HTR-8/SVneo (cell line): ENCODE measurements at places on chromosomes 1 and 21.

DNA sequence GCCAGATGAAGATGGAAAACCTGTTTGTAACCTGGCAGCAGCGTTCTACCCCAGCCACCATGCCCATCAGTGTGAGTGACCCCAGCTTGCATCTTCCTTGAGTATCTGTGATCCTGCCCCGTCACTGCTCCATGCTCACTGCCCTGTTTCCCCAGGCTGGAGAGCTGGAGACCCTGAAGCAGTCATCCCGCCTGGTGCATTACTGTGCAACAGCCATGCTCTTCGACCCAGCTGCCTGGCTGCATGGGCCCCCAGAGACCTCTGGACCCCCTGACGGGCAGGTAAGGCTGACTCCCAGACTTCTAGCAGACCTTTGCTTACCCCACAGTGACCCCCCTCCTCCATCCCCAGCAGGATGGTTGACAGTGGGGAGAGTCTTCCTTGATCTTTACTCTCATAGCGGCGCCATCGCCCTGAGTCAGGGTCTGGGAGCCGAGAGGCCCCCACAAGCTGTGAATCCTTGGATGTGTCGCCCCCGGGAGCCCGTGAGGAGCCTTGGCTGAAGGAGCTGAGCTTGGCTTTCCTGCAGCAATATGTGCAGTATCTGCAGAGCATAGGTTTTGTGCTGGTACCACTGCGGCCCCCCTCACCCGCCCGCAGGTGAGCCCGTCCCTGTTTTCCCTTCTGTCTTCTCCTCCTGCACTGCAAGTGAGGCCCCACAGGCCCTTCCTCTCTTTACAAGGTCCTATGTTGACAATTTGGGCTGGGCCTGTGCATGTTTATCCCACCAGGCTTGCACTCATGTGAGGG is 10.4 kb downstream of the HYI start:
- no peak for DNase-seq

- DNase-seq = peak; percentile 82
Observed at GRCh38 chr1:23691499-23692307, at the start of gene RPL11. Gene RPL11 (plus strand): TSS chr1:23691806. CDS start chr1:23691824, 18 bp downstream.

DNA sequence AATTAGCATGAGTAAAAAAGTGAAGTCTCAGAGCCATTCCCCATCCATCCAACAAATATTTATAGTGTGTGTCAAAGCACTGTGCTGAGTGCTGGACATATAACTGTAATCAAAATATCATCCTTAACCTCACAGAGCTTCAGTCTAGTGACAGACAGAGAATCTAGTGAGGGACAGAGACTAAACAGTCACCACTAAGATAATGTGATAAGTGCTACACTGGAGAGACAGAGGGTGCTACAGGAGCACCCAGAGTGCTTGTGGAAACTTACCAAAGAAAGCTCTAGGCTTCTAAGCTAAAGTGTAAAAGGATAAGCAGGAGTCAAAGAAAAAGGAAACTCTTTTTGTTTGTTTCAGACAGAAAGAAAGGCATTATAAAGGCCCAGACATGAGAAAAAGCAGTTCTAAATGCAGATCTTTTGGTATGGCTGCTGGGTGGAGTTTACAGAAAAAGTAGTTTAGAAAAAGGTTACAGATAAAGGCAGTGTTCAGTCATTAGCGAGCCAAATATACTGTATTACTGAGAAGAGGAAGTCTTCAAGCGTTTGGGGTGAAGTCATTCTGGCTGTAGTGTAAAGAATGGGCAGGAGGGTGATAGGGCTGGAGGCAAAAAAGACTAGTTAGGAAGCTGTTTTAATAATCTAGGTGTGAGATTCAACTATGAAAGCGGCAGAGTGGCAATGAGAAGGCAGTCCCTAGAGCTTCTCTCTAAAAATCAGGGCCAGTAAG is 83.8 kb downstream of the SCMH1 start:
- no peak for DNase-seq

GRCh38 chr1:117284399-117285215 is 73.9 kb upstream of the VTCN1 start:
- peak; percentile 44 for DNase-seq

DNA sequence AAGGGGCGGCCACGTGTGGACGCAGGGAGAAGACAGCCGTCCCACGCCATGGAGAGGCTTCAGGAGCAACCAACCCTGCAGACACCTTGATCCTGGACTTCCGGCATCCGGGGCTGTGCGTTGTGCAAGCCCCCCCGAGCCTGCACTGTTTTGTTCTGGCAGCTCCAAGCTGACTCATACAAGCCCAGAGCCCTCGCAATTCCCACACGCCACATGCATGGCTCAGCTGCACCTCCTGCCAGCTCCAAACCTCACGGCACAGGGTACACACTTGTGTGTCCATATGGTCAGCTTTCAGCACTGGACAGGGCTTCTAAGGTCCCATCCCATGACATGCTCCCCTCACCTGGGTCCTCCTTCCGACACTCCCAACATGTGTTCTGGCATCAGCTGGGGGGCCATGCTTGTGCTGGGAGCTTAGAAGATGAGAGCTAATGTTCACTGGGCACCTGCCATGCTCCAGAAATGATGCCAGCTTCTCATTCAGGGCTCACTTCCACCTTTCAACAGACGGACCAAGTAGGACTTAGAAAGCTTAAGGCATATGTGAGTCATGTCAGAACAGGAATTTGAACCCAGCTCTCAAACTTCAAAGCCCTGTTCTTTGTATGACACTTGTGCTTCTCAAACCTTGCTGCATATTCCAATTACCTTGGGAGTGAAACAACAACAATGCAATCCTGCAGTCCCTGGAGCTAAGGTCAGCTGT is 137.3 kb downstream of the PGBD5 start:
- DNase-seq = no peak

GRCh38 chr1:7527733-7528045 is 243.4 kb upstream of the VAMP3 start:
- no peak for DNase-seq

DNA sequence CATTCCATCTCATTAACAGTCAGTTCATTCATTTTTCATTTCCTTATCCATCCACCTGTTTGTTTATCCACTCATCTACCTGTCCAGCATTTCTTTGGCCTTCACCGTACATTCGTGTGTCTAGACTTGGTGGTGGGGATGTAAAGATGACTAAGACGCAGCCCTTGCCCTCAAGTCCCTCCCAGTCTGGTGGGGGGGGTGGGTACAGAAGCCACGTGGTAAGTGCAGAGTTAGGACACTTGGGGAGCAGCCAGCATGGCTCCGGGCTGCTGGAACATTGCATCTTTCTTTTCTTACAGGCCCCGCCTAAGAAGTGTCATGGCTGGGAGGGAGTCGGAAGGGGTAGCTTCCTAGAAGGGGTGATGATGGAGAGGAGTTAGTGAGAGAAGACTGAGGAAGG is 17.2 kb downstream of the KIF26B start:
- no peak for DNase-seq

DNA sequence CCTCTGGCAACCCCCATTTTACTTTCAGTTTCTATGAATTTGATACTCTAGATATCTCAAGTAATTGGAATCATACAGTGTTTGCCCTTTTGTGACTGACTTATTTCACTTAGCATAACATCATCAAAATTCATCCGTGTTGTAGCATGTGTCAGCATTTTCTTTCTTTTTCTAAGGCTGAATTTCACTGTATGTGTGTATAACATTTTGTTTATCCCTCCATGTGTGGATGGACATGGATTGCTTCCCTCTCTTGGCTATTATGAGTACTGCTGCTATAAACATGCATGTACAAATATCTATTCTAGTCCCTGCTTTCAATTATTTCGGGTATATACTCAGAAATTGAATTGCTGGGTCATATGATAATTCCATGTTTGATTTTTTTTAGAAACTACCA is 97.3 kb downstream of the MAP3K21 start:
- DNase-seq = no peak

DNA sequence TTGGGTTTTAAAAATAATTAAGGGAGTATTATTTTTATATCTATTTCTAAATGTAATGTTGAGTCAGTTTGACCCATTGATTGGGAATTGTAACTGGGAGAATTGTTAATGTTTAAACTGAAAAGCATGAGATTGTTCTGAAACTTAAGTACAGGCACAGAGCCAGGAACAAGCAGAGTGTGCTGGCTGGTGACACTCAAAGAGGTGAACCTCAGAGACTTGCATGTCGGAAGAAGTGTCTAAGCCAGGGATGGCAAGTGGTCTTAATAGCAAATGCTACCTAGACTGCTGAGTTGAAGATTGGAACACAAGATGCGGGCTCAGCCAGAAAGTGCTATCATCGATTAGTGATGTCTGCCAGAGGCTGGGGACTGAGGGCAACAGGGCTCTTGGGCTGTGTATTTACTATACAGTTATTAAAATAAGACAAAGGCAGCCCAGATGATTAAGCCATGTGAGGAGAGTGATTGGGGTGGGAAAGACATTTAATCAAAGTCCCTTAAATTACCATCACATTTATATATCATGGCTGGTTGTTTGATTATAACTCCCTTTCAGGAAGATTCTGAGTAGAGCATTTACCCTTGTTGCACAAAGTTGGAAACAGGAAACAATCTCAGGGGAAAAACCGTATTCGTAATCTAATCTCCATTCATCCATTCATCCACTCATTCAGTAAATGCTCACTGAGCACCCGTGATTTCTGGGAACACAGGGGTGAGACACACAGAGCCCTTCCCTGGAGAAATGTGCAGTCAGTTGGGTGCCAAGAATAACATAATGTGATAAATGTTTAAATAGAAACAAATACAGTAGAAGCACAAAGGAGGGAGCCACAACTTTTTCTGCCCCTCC is 42.8 kb downstream of the C8A start:
- no peak for DNase-seq

GRCh38 chr1:183198463-183198862 is 12.4 kb downstream of the LAMC2 start:
- DNase-seq = peak; percentile 25

DNA sequence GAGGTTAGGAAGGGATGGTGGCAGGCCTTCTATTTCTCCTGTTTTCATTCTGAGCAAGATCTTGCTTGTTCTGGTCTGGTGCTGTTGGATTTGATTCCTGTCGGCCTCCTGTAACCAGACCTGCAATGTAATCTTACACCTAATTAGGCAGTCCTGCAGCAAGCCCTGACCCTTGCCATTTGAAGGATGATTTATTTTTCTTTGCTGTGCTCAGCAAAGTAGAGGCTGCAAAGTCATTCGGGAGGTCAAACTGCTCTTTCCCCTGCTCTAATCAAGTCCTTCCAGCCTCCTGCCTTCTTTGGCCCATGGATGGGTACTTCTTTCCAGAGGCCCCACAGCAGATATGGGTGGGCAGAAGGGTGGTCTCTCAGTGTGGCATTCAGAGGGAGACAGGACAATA is 417.7 kb upstream of the USP24 start:
- DNase-seq = no peak

DNA sequence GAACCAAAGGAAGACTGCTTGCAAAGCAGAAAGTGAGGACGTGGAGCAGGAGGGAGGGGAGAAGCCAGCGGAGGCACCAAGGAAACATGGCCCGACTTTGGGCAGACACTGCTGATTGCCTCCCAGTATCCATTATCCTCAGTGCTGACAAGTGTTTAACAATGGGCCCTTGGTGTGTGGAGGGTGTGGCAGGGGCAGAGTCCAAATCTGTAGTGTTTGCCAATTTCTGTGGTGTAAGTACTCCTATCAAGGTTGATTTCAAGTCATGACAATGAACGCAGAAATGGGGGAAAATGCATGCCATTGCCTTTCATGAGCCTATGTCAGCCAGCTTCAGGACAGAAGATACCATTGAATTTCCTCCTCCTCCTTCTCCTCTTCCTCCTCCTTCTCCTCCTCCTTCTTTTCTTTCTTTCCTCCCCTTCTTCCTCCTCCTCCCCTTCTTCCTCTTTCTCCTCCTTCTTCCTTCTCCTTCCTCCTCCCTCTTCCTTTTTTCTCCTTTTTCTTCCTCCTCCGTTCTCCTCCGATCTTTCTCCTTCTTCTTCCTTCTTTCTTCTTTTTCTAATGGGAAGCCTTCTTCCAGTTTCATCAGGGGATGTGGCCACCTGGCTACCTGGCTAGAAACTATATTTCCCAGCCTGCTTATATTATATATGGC is 10.3 kb upstream of the PHC2 start:
- no peak for DNase-seq

DNA sequence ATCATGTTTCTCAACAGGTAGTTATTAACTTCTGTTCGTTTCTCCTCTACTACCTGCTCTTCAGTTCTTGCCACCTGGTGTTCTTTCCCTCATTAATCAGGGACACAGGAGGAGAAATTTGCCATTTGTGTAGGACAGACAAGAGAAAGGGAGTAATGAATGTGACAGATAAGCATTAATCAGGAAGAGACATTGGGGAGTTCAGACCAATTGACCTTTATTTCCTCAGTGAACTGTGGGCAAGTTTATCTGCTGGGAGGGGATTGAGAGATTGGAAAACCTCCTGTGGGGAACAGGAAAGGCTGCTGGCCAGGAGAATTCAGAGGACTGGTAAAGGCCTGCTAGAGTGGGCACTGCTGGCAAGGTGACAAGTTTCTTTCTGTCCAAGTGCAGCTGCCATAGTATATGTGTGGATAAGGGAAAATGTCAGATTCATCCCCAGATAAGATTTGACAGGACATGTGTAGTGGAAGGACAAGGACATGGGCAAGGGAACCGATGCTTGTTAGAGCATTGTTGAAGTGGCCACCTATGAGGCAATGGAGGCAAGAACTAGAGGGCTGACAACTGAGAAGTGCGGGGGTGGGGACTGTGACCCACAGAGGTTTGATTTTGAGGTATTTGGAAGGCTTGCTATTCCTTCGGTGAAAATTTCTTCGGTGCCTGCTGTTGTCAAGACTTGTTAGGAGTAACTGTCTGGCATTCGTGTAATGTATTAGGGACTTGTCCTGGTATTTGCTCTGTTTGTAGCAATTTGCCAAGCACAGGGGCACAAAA is 12.6 kb downstream of the SZT2 start:
- DNase-seq = no peak

GRCh38 chr21:46035809-46036695 is 54.5 kb downstream of the COL6A1 start:
- no peak for DNase-seq

GRCh38 chr1:181077576-181078242 is 10.8 kb upstream of the IER5 start:
- DNase-seq = no peak

- DNase-seq = no peak
Observed at GRCh38 chr21:35027563-35028450, 21.3 kb downstream of the RUNX1 start.

DNA sequence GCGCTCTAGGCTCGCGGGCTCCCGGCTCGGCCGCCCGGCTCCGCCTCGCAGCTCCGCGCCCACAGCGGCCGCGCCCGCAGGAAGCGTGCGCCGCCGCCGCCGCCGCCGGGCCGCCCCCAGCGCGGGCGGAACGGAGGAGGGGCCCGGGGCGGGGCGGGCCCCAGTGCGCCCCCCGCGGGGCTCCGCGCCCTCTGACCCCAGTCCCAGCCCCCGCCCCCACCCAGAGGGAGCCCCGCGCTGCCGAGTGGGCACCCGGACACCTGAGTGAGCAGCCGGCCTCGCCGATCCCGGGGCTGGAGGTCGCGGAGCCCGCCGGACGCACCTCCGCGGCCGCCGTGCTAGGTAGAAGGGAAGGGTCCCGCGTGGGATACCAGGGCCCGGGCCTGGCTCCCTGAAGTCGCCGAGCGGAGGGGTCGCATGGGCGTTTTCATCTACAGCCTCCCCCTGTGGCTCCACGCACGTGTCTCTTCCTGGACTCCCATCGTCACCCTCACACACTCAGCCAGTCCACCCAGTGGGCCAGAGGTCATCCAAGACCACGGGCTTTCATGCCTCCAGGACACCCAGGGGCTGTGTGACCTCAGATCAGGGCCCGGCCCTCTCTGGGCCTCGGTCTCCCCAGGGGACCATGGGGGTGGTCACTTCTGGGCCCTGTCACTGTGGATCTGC is at the start of gene SDC3:
SDC3 (minus strand) TSS at position 63 of the 669 bp plus-strand sequence. CDS start 172 bp downstream, outside the sequence.
- DNase-seq = no peak

- no peak for DNase-seq
Observed at GRCh38 chr1:172270605-172271004, 149.9 kb upstream of the C1orf105 start.

- DNase-seq = no peak
Observed at GRCh38 chr1:216222288-216222687, 201.0 kb downstream of the USH2A start.
